ENCODE measurements at places on chromosomes 11 and 22.

DNA sequence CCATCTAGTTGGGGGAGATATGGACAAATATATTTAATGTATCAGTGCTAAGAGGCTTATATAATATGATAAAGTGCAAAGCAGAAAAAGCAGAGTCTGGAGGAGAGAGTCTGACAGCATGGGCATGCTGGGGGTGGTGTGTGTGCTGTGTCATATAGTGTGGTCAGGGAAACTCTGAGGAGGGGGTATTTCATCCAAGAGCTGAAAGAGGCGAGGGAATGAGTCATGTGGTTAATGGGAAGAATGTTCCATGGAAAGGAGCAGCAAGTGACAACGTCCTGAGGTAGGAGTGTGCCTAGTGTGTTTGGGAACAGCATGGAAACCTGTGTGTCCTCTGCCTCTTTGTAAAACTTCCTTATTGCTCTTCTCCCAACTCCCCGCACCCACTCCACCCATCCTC, 38.0 kb downstream of the EIF3F start:
- no peak for DNase-seq

DNA sequence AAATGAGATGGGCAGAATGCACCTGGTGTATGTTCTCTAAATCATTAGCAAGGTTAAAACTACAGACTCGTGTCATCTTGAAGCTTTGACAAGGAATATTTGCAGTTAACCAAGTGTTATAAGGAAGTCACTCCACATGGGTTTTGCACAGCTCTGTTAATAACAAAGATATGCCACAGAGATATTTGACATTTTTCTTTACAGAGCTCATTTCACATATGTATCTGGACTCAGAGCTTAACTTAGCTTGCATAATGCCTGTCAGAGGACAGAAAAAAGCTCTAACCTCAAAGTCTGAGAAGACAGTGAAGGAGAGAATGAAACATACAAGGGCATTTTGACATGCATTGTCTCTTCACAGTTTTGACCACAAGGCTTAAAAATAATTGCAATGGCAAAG, 105.5 kb downstream of the C11orf87 start:
- DNase-seq, result no peak

- no peak for DNase-seq
Measured at GRCh38 chr11:1782831-1783724, 19.4 kb upstream of the CTSD start.

GRCh38 chr22:50739279-50739691, 1.3 kb downstream of the ACR start:
- DNase-seq, result no peak

DNA sequence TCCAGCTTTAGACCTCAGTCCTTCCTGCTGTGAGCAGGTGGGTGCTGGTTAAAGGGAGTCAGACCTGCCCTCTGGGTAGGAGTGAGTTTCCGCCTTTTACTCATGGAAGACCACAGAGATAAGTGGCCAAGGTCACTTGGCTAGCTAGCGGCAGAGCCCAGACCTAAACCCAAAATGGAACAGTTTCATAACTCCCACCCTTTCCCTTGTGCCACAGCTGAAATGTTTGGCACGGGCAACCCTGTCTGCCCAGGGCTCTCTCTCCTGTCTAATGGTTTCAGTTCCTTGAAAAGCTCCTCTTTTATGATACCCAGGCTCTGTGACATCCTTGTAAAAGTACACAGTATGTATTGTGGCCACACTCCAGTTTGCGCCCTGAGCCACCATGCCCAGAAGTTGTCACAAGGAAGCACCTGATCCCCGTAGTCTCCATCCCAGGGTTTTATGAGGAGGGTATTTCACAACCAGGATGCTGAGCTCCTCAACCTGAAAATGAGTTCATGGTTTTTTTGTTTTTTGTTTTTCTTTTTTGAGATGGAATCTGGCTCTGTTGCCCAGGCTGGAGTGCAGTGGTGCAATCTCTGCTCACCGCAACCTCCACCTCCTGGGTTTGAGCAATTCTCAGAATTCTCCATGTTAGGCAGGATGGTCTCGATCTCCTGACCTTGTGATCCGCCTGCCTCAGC, 5.1 kb downstream of the MB start:
- no peak for DNase-seq

GRCh38 chr11:119055901-119056300, 1.1 kb downstream of the HYOU1 start:
- DNase-seq, result no peak

GRCh38 chr11:103729617-103730016, 306.8 kb upstream of the DDI1 start:
- DNase-seq, result no peak

GRCh38 chr11:74933765-74934164, 15.1 kb downstream of the XRRA1 start:
- DNase-seq, result no peak

GRCh38 chr22:27424319-27424718, 377.2 kb downstream of the MN1 start:
- DNase-seq, result no peak

DNA sequence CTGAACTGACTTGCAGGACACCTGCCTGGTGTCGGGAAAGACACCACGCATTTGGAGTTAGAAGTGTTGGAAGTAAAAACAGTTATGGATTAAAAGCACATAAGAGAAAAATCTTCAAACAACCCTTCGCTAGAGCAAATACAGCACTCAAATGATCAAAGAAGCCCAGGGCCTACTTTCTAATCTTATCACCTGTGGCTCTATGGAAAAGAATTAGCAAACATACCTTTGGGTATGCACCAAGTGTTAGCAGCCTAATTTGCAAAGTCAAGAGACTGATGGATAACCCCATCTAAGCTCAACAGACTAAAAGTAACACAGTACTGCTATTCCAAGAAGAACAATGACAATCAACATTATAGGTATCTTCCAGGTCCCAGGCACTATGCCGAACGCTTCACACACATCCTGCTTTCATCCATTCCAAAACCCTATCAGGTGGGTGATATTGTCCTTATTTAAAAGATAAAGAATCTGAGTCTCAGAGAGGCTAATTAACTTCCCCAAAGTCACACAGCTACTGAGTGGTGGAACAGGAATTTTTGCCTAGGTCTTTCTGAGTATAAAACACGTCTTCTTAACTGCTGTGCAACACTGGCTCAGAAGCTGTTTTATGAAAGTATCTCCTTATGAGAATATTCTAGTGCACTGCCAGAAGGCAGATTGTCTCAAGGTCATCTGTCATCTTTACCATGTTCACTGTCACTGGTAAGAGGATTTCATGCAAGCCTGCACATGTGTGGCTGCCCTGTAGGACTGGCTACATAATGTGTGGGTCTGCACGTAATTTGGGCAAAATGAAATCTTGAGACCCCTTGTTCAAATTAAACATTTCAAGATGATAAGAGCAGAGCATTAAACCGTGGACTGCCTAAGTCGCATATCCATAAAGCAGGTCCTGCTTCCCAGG, 16.4 kb downstream of the SLC1A2 start:
- no peak for DNase-seq

DNA sequence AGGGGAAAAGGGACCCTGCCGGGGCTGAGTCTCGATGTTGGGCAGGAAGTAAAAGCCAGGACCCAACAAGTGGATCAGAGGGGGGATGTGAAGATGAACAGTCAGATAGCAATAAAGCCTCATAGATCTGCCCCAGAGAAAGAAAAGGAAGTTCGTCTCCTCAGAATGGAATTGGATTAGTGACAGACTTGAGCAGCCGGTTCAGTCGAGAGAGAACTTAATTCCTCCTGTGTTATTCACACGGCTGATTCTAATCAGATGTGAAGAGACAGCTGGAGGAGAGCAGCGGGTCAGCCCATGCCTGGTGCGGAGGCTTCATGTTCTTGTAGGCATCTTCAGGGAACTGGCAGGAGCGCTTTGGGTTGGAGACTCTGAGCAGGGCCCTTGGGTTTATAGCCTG, 29.3 kb upstream of the CABP7 start:
- no peak for DNase-seq

DNA sequence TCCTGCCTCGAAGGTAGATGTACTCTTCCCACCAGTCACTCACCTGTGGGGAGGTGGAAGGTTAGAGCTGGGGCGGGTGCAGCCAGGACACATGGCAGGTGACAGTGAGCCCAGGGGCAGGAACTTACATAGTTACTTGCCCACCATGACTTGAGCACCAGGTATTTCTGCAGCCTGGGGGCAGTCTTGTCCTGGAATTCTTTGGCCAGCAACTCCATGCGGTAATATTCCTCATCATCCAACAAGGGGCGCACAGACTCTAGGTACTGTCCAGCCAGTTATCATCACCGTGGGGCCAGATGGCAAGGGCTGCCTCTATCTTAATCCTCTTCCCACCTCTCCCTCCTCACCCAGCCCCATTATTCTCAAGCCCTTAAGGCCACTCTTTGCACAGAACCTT, 2.2 kb downstream of the CPT1B start:
- DNase-seq, result no peak

- DNase-seq, result no peak
Measured at GRCh38 chr11:86067009-86067850, 1.7 kb downstream of the PICALM start.

GRCh38 chr22:20957683-20958431, 9.2 kb upstream of the AIFM3 start:
- DNase-seq, result no peak
